ENCODE measurements at places on chromosomes 13 and 19. TPM values are rescaled to one million over a fixed set of nuclear protein-coding genes. Genes with fewer than 3 reads are reported as not detected.

CFD gene
- not detected for total RNA-seq

GJB2 gene
- 0.05 TPM for total RNA-seq

CYP4F11 gene
- total RNA-seq: not detected

ZNF132 gene
- 7.6 TPM for total RNA-seq
